ENCODE measurements at places on chromosomes 1 and 21.
A peak's percentile ranks its signal among the peaks of the same experiment; 100 is the strongest.

DNA sequence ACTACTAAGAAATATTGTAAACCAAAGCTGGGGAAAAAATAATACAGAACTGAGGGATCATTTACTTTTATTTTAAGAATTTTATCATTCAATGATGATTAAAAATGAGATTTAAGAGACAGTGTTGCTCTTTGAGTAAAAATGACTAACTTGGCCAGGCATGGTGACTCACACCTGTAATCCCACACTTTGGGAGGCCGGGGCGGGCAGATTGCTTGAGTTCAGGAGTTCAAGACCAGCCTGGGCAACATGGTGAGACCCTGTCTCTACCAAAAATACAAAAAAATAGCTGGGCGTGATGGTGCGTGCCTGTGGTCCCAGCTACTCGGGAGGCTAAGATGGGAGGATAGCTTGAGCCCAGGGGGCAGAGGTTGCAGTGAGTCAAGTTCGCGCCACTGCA is 21.8 kb upstream of the PLEKHO1 start:
- DNase-seq, result no peak

DNA sequence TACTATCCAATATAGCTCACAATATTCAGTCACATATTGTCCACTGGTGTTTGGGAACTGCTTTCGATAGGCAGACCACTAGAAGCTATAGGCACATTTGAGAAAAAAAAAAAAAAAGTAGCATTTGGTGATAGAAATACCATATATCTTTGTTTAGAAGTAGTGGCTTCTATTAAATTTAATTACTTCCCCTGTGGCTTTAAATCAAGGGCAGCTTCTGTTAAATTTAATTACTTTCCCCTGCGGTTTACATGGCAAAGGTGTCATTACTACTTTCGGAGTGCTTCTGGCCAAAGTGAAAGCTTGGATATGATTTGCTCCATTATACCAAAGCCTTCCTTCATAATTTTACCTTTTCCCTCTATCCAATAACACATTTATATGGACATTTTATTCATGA is 229.9 kb downstream of the TTLL7 start:
- DNase-seq, result no peak

DNA sequence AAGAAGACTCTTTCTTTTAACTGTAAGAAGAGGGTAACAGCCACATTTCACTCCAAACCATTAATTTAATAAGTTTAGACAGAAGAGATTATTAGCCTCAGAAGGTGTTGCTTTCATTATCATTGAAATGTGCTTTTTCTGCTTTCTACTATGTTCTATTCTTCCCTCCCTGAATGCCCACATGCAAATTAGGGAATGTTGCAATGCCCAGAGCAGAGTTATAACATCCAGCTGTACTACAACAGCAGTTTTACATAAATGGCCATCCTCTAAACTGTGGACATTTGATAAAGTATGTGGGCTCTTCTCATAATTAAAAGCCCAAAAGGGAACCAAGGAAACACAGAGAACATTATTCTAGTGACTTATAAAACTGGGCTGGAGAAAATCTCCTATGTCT is 82.2 kb upstream of the SOD1 start:
- no peak for DNase-seq

- no peak for DNase-seq
Measured at GRCh38 chr1:6580593-6581409, 1.0 kb downstream of the ZBTB48 start.

DNA sequence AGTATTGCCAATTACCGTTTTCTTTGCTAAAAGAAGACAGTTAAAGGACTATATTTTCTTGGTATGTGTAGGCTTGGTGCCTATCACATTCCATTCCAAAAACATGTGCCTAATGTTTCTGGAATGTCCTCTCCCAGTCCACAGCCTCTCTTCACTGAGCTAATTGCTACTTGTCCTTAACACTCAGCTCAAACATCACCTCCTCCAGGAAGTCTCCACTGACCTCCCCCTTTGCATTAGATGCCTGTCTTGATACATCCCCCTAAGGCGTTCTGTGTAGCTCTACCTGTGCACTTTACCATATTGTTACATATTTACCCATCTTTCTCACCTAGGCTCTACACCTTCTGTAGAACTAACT is 195.6 kb upstream of the CAMK1G start:
- DNase-seq, result no peak

GRCh38 chr1:47435506-47436303 is 2.1 kb upstream of the FOXD2 start:
- no peak for DNase-seq

GRCh38 chr1:15351310-15351709 is 58.4 kb upstream of the EFHD2 start:
- DNase-seq, result no peak

GRCh38 chr1:41323243-41323642 is 38.0 kb upstream of the FOXO6 start:
- DNase-seq, result no peak

DNA sequence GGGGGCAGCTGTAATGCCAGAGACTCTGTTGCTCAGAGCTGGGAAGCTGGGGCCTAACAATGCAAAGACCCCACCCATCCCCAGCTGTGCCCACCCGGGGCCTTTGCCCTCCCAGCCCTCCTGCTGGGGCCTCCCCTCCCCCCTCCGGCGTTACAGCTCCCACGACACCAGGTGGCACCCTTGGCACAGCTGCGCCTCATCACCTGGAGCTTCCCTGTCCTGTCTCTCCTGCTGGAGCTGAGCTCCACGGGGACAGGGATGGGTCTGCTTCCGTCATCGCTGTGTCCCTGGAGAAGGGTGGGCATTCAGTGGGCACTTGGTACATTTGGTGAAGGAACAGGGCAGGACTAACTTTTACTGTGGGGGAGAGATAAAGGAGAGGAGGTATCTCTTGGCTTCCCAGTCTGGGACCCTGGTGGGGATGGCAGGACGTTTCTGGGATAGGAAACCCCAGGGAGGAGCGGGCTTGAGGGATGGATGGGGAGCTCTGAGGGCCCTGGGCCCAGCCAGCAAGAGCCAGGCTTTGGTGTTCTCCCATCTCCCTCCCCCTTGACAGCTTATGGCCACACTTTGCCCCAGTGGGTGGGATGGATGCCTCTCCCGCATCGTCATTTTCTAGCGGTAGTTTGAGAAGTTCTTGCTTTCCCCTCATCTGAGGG is 453.2 kb downstream of the PTPRU start:
- no peak for DNase-seq

GRCh38 chr1:157035121-157035520 is 10.4 kb downstream of the ARHGEF11 start:
- DNase-seq, result no peak

DNA sequence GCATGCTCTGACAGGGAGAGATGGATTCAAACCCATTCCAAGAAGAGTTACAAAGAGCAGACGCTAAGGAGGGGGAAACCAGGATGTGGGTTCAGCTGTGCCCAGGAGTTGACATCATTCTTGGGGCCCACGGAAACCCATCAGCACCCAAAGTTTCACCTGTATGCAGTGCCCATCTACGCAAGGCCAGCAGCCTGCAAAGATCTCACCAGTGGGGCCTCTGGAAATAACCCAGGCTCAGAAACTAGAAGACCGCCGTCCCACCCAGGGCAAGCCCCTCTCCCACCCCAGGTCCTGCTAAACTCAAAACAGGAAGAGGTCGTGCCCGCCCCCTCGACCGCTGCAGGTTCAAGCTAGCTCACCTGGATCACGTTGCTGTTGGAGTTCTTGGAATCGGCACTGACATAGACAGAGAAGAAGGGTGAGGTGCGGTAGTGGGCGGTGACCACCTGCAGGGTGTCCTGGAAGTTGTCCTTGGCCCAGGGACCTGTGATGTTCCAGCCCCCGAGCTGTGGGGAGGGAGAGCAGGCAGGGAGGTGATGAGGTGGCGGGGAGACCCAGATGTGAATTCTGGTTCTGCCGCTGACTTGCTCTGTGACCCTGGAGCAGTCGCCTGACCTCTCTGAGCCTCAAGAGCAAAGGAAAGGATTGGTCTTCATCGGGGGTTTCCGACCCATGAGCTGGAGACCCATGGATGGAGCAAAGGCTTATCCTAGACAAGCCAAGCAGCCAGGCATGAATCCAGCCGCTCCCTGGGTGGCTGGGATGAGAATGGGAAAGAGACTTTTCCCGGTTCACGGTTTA is 31.7 kb downstream of the ECE1 start:
- no peak for DNase-seq

- no peak for DNase-seq
Measured at GRCh38 chr1:246459221-246459620, 47.9 kb downstream of the SMYD3 start.

- peak; percentile 49 for DNase-seq
Measured at GRCh38 chr1:8712413-8713231, 104.8 kb downstream of the RERE start.

DNA sequence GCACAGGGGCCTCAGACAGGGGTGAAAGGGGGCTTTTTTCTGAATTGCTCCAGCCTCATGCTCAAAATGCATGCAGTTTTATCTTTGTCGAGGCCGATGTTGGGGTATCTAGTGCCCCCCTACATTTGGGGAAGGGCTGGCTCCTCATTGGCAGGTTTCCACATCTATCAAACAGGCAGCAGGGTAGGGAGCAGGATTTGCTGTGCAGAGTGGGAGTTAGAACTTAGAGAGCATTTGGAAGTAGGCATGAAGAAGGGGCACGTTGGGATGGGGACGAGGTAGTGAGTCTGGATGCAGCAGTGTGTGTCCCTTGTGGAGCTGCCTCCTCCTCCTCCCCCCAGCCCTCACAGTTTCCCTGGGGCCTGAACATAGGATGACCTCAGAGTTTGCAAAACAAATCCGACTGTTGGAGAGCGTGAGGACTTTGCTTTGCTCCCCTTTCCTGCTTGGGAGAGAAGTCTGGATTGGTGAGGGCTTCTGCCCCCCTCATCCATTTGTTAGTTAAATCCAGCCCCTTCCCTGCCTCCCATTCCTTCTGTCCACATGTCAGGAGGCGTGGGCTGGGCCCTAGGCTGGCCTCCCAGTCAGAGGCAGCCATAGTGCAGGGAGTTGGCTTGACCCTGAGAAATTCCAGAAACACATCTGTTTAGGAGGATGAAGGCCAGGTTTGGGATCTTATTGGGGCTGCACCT is 36.9 kb upstream of the GPR37L1 start:
- DNase-seq, result no peak

- no peak for DNase-seq
Measured at GRCh38 chr1:162899422-162900146, 38.6 kb upstream of the CCDC190 start.

GRCh38 chr1:119225265-119225664 is 84.8 kb upstream of the WARS2 start:
- no peak for DNase-seq

DNA sequence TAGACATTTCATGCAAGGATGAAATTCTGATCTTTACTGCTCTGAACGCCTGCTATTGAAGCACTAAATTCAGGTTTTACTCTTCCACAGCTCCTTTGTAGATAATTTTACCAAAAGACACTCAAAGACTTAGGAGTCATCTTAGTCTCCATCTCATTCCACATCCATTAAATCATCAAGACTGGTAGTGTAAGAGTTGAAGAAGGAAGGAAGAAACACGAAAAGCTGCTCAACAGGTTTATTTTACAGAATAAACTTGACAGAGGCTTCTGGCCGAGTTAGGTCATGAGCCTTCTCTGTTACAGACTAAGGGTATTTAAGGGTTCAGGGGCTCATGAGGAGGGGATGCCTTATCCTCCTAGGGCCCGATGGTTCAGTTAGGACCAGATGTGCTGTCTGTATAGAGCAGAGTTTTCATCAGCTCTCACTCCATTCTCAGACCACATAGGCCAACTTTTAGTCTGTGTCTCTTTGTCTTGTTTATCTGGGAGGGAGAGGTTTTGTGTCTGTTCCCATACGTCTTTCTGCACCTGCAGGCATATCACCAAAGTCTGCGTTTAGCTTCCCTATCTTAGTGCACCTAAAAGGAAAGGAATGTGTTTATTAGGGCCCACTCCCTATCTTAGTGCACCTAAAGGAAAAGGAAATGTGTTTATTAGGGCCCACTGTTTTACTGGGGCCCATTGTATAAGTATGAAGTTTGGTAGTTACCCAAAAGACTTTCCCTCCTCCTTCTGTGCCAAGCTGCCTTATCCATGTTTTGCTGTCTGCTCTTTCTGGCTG is 57.4 kb upstream of the RGS18 start:
- DNase-seq, result no peak

DNA sequence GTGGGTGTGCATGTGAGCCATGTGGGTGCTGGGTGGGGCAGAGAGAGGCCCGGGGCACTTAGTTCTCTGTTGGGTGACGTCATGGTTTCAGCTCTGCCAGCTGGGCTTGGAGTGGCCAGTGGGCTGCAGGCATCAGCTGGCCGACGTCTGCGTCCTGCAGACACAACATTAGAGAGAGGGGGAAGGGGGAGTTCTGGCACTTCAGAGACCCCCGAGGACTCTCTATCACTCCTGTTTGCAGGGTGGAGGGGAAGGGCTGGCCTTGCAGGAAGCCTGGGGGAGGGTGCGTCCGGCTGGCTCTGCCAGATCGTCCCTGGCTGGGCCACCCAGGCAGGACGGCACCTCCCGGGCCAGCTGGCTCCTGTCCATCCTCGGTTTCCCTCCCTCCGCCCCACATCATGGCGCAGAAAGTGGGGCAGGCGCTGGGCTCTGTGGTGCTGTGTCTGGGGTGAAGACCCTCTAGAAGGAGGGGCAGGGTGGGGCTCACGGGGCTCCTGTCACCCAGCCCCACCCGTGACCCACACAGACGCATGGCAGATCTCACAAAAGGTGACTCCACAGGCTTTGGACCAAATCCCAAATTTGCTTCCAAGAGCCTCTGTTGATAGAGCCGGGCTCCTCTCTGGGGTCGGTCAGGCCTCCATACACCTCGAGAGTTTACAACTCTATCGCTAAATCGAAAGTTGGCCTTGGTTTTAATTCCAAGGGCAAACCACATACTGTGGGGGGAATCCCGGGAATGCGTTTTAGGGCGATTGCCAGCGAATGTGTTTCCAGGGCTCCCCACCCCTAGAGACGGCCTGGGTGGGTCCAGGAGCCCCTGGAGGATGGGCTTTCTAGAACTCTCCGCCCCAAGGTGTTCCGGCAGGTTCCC is 73.4 kb upstream of the TTC34 start:
- DNase-seq, result no peak

GRCh38 chr1:236576004-236576403 is 28.3 kb downstream of the HEATR1 start:
- DNase-seq, result no peak

All from left renal cortex interstitium (tissue), 4 donors.